ENCODE measurements at places on chromosomes 7 and 10.

DNA sequence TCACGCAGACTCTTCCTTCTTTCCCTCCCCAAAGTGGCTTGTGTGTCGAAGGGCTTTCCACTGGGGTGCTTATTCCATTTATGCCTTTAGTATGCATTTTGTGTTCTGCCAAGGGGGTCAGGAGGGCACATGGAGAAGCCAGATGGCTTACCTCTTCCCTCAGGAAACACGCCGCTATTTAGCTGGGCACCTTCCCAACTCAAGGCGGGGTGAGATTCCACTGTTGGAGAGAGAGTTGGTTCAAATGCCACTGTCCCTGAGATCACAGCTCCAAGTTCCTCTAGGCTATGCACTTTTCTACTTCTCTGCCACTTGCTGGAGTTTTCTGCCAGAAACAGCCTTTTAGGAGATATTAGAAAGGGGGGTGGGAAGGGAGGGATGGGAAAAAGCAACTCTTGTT is 1091.8 kb downstream of the LRMDA start:
- no peak for DNase-seq

DNA sequence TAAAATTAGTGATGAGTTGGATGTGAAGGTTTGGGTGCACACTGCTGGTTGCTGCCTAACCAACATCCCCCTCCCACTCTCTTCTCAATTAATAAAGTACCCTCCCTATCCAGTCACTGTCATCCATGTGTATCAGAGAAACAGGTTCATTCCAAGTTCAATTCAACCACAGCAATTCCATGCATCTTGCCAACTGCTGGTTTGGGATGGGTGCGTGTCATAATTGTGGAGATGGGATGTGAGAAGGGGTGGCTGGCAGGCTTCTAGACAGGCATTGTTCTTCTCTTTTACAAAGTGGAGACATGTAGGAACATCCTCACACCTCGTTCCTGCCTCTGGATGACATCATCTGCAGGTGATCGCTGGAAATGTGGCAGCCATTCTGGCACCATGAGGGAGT is 7.5 kb upstream of the CNPY1 start:
- no peak for DNase-seq

DNA sequence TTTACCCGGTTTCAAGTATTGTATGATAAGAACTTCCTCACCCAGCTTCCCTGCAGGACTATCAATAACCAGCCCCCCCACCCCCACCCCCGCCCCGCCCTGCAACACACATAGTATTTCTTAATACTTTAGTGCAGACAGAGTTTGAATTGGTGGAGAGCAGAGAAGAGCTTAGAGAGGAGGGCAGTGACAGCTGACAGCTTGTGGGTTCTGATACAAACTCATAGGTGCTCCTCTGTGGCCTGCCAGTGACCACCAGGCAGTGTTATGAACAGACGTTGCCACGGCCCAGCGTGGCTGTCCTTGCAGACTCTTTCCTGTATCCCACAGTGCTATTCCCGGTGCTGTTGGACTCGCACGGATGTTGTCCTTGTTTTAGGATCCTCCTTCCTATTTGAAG is 186.9 kb upstream of the ADO start:
- DNase-seq = no peak

DNA sequence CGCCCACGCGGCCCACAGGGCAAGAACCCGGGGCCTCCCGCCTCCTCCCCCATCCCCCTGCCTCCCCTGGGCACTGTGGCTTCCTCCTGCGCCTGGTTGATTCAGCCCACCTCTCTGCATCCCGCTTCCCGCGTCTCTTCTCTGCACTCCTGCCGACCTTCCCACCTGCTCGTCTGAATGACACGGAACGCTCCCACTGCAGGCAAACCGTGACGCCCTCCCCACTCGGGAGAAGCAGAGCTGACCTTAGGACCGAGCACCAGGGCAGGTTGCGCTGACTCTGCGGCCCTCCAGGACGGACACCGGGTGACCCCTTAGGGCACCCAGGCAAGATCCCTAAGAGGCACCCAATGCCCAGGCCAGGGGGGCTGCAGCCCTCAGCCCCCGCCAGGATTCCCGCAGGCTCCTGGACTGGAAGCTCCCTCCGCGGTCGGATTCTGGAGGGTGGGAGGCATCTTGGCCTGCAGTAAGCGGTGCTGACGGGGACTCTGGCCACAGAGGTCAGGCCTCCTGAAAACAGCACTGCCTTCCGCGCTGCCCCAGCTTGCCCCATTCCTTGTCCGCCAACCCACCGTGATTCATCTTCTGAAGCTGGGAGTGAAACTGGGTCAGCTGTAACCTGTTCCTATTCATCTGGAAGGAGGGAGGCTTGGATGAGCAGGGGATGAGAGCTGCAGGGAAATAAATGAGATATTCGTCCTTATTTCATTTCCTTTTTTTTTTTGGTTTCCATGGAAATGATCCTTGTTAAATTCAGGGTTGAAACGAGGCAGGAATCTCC is 990 bp downstream of the CALML3 start:
- DNase-seq = no peak

GRCh38 chr7:106466867-106467266 is 182.1 kb upstream of the NAMPT start:
- DNase-seq = no peak

GRCh38 chr10:44998146-44998631 is 2.5 kb upstream of the ZNF22 start:
- no peak for DNase-seq

- DNase-seq = no peak
These were observed 89.9 kb upstream of the BTBD16 start for GRCh38 chr10:122181041-122181732.

DNA sequence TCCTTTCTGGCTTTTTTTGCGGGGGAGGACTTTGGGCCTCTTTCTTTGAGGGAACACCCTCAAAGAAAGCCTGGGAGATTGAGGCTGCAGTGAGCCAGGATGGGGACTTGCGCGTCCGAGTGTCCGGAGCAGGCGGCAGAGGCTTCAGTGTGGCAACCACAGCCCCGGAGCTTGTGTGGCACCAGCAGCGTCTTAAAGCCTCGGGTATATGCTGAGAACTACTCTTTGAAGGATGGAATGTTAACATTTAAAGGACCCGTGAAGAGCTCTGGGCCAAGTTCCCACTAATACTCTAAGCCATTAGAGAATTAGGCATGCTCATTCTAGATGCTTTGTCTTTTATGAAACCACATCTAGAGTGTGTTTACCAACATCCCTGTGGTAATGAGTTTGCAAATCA is 168.2 kb downstream of the SEPTIN7 start:
- DNase-seq = no peak

DNA sequence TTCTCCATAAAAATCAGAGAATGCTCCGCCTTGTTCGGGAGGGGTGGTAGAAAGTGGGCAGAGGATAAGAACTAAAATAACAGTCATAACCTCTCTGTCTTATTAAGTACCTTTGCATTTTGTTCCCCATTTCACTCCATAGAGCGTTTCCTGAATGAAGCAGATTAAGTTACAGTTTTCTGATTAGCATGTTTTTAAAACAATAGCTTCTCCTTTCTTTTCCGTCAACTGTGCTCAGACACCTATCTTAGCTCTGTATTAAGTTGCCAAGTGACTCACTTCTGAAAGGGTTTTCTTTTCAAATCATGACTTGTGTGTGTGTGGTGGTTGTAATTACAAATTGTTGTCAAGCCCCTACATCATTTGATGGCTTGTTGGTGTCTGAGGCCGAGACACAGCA is 1.4 kb downstream of the HABP2 start:
- no peak for DNase-seq

DNA sequence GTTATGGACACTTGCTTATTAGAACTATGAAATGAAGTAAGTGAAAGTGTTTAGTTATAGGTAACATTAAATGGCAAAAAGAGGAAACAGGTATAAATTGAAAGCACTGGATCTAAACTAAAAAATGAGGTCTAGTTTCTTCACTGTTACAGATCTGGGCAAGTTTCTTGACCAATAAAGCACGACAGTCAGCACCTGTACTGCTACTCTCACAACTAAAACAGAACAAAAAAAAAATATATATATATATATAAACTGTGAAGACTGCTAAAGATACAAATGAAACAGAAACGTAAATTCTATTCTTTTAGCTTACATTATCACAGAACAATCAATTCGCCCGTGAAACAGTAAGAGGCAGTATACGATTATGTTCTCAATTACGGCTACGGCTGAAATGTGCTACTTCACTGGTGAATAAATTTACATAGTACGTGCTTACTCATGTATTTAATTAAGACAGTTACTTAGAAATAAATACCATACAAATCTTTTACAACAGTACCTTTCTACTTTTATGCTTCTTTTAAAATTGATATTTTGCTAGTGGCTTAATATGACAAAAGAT is 4.2 kb downstream of the AHR start:
- DNase-seq = peak; percentile 59
